ENCODE measurements at places on chromosomes 13 and 19.

GRCh38 chr13:107753291-107753690 is 462.0 kb downstream of the LIG4 start:
- no peak for DNase-seq

GRCh38 chr13:48068036-48068435 is 26.9 kb downstream of the MED4 start:
- DNase-seq: no peak

DNA sequence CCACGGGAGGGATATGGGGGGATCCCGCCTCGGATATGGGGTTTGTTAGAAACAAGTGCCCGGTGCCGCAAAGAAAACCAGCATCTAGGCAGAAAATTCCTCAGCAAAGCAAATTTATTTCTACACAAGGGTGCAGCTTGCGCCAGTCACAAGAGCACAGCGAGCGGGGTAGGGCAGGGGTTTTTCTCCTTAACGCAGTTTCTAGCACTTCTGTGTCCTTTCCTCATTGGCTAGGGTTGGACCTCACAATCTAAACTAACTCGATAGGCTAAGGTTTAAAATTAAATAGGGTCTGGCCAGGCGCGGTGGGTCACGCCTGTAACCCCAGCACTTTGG is 595 bp downstream of the ZNF440 start:
- DNase-seq: no peak

DNA sequence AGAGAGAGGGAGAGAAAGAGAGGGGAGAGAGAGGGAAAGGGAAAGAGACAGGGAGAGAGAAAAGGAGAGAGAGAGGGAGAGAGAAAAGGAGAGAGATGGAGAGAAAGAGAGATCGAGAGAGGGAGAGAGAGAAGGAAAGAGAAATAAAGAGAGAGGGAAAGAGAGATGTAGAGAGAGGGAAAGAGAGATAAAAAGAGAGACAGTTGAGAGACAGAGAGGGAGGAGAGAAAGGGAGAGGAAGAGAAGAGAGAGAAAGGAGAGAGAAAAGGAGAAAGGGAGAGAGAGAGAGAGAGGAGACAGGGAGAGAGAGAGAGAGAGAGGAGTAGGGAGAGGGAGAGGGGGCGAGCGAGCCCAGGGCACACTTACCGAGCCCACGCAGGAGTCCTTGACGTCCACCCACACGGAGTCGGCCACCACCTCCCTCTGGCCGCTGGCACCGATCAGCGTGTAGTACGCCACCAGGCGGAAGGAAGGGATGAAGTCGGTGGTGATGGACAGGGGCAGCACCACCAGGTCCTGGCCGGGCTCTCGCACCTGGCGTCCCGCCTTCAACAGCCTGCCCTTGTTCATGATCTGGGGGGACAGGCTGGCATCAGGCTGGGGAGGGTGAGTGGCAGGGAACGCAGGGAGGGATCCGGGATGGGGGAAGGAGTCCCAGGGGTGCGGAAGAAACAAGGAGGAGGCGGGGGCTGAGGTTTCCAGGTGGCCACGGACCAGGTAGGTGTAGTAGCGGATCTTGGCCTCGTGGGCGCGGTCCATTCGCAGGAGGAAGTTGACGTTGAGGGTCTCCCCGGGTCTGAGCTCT is 10.0 kb downstream of the C3 start:
- DNase-seq: no peak

- DNase-seq: no peak
Measured at GRCh38 chr13:41459432-41460073, 2.2 kb downstream of the RGCC start.

DNA sequence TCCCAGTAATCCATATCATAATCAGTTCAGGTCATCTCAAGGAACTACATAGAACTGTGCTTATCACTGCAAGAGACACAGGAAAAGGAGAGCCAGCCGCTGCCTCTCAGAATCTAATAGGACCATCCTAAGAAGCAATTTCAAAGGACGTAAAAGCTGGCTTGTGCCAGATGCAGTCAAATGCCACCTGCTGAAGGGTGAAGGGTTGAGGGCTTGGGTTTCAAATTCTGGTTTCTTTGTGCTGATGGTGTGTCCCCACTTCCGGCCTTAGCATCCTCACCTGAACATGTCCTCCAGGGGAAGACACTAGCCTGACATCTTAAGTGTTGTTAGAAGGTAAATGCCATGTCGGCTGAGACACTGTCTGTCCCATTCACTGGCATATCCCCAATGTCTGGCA is 477.1 kb upstream of the TSHZ3 start:
- DNase-seq: no peak

GRCh38 chr13:107376341-107377125 is 808.6 kb upstream of the ARGLU1 start:
- peak; percentile 42 for DNase-seq

GRCh38 chr19:709196-709964 is 645 bp downstream of the PALM start:
- DNase-seq: no peak

DNA sequence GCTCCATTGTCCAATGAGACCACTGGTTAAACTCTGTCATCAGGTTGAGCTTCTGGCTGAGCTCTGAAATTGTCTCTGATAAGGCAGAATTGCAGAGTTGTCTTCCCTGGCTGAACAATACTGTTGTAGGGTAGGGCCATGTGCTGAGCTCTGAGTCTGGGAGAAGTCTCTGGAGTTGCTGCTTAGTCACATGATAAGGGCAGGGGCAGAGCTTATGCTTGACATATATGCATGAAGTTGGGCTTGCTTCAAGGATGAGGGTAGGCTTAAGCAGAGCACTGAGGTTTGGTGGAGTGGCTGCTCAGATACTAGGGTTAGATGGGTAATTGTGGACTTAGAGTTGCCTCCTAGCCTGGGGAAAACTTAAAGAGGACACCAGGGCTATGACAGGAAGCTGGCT is 946.3 kb upstream of the MIR17HG start:
- DNase-seq: no peak

- no peak for DNase-seq
Measured at GRCh38 chr19:32914879-32915660, 45.5 kb upstream of the SLC7A9 start.

GRCh38 chr19:18915639-18916038 is 3.5 kb downstream of the COPE start:
- no peak for DNase-seq
